PC-3 (cell line): ENCODE measurements at places on chromosomes 11 and 22. TPM values are rescaled to one million over a fixed set of nuclear protein-coding genes. Genes with fewer than 3 reads are reported as not detected.
A peak's percentile ranks its signal among the peaks of the same experiment; 100 is the strongest.

DNA sequence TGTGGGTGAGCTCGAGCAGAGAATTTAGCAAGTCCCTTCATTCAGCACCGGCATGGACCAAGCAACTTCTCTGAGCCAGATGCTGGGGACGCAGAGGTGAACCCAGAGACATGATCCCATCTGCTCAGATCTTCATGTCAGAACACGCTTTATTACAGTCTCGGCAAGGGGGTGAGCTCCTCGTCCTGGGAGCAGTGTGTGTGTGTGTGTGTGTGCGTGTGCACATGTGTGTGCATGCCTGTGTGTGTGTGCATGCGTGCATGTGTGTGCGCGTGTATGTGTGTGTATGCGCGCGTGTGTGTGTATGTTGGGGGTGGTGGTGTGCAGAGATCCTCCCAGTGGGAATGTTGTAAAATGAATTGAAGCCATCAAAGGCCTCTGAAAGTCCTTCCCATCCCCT is 9.8 kb downstream of the MIAT start:
- DNase-seq: no peak

DNA sequence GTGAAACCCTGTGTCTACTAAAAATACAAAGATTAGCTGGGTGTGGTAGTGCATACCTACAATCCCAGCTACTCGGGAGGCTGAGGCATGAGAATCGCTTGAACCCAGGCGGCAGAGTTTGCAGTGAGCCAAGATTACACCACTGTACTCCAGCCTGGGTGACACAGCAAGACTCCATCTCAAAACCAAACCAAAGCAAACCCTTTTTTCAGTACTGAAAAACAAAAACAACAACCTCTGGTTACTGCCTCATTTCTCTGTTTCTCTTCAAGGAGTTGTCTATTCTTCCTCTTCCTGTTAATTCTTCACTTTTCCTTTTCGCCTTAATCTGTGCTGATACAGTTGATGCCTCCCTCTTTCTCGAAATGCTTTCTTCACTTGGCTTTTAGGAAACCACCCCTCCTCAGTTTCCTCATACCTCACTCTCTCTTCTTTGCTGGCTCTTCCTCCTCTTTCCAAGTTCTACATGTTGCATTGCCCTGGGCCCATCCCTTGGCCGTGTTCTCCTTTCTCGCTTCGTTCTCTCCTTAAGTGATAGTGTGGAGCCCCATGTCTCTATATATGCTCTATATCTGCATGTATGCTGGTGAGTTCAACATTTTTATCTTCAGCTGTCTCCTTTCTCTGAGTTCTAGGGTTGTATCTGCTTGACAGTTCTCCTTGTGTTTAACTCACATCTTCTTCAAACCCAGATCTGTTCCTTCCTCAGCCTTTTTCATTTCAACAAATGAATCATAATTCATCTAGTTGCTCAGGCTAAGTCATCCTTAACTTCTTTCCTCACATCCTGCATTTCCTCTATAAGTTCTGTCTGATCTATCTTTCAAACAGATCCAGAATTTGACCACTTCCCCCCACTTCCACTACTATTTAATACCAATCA is 37.1 kb downstream of the NUCB2 start:
- DNase-seq: no peak

- no peak for DNase-seq
Observed at GRCh38 chr11:120122924-120123683, 14.8 kb downstream of the TRIM29 start.

- DNase-seq: no peak
Observed at GRCh38 chr11:25272214-25272613, 775.4 kb downstream of the LUZP2 start.

GRCh38 chr22:29702000-29702930 is 17.5 kb upstream of the CABP7 start:
- DNase-seq: peak; percentile 51

GRCh38 chr22:37672206-37672919 is 3.1 kb upstream of the LGALS1 start:
- no peak for DNase-seq

DNA sequence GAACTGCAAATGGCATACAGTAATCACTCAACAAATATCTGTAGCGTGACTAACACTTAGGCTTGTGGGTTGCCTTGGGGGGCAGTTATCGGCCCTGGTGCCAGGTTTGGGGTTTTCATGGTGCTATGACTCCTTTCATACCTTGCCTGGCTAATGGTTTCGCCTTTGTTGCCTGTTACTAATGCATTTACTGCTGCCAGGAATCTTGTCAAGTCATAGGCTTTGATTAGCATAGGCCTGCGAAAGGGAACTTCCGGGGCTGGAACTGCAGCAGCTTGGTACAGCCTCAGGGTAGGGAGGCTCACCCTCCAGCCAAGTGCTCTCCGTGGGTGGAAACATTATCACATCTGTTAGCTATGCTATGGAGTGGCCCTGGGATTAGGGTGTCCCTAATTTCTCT is 13.2 kb downstream of the SLC25A18 start:
- DNase-seq: peak; percentile 87

GRCh38 chr22:49951986-49952896 is 8.3 kb upstream of the PIM3 start:
- peak; percentile 36 for DNase-seq

DNA sequence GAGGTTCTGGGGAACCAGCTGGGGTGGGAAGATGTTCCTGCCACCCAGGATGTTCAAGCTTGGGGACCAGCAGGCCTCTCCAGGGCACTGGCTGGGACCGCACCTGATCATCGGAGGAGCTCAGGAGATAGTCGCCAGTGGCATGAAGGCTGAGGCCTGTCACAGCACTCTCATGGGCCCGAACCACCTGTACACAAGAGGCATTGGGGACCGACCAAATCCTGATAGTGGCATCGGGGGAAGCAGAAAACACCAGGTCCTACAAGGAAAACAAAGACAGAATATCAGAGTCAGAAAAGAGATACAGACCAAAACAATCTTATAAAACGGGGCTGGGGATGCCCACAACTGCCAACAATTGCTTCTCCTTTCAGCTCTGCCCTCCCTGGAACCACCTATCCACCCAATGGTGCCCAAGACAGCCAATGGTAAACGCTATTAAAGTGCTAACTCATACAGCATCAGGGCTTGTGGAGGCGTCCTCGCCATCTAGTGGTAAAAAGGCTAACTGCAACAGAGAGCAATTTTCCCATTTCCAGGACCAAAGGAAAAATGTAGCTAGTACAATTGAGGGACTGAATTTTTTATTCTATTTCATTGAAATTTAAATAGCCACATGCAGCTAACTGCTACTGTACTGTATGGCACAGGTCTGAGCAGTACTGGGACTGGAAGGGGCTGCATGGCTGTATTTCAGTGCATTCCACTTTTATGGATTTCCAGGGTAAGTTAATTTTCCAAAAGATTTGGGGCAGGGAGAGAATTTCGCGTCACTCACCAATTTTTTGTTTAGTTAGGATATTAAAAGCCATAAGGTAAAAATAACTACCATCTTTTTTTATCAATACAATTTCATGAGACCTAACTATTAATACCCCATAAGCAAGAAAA is 7.1 kb downstream of the PRPF19 start:
- DNase-seq: peak; percentile 89

DNA sequence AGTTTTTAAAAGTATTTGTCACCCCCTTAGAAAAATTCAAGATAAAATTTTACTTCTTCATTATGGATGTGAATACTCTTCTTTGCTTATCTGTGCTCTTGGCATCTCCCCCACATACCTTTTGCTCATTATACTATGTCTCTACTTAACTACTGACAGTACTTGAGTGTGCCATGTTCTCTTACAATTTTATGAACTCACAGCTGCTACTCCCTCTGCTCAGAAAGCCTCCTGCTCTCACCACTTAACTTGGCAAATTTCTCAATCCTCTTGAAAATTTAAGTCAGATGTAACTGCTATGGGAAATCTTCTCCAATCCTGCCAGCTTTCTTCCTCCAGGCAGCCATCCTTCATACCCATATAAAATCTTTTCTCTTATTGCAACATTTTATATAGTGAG is 163.4 kb downstream of the CNTN5 start:
- no peak for DNase-seq

DNA sequence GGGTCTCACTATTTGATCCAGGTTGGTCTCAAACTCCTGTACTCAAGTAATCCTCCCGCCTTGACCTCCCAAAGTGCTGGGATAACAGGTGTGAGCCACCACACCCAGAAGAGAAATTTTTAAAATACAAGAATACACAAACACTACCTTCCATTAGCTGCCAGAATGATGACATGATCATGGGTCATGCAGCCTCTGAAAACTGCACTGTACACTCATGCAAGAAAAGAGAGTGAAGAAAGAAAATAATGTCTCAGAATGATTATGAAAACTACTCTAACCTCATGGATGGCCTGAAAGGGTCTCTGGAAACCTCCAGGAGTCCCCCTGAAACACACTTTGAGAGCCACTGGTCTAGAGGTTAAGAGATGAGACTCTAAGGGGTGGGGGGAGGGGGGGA is 18.8 kb downstream of the VPS37C start:
- DNase-seq: peak; percentile 58

- DNase-seq: no peak
Observed at GRCh38 chr11:115996125-115996807, 492.1 kb upstream of the CADM1 start.

- DNase-seq: no peak
Observed at GRCh38 chr11:33646629-33647028, 54.0 kb downstream of the C11orf91 start.

DNA sequence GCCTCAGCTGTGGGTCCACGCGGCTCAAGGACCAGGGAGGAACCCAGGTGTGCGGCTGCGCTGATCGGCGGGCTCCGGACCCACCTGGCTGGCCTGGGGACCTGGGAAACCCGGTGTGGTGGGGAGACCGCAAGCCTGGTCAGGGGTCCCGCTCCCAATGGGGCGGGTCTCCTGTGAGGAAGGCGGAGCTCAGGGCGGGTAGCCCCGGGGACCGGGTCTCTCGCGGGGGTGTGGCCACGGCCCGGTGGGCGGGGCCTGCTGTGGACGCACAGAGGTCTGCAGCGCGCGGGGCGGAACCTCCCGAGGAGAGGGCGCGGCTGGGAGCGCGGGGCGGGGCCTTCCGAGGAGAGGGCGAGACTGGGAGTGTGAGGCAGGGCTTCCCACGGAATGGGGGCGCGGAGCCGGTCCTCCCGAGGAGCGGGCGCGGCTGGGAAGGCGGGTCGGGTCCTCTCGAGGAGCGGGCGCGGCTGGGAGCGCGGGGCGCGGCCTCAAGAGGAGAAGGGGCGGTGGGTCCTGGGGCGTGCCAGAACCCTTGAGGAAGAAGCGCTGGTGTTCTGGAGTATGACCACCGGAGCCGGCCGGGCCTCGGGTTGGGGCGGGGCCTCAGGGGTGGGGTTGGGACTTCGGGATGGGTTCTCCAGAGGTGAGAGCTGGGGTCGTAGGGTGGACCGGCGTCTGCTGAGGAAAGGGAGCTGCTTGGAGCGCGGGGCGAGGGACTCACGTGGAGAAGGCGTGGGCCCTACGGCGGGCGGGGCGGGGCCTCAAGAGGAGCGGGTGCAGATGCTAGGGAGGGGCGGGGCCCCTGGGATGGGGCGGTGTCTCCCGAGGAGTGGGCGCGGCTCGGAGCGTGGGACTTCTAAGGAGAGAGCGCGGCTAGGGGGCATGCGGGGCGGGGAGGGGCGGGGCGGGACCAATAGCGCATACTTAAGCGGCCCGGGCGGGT is 20.8 kb downstream of the DGCR6L start:
- peak; percentile 78 for DNase-seq

GRCh38 chr11:15955595-15955994 is 400.8 kb downstream of the SOX6 start:
- DNase-seq: no peak

DNA sequence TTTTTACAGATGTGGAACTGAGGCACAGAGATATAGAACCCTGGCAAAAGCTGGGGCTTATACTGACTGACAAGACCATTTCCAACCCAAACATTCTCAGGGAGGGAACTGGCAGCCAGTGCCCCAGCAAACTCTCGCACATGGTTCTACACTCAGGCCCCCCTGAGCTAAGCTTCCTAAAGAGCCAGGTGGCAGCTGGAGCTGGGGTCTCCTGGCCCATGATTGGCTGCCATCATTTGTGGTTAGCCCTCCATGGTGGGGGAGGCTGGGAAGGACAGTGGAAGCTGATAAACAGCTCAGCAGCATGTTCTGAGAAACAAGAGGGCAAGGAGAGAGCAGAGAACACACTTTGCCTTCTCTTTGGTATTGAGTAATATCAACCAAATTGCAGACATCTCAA is at the start of gene RAG1:
Gene RAG1 (plus strand): TSS at position 314 of the 400 bp plus-strand sequence. CDS start 5,298 bp downstream, outside the sequence.
- DNase-seq: no peak

GRCh38 chr11:61713906-61714305 is 33.7 kb downstream of the DAGLA start:
- DNase-seq: no peak

DNA sequence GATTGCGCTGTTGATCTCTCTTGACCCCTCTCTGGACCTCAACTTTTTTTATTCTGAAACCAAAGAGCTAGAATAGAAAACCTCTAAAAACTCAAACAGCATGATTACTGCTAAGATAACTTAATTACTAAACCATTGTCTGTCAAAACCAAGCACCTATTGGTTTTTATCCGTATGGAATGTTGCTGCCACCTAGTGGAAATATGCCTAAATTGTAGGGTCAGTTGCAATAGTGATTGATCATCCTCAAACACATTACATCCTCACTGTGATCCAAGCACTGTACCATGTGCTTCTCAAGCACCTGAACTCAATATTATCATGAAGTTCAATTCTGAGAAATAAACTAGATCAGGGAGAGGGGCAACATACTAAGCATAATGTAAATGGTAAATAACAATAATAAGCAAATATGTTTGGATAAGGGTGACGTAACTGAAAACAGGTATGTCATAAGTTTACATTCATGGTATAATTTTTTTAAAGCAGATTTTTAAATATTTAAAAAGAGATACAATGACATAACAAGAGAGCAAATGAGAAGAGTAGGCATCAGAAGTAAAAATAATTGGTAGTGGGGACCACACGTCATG is 3.8 kb upstream of the OR5A2 start:
- DNase-seq: peak; percentile 86

DNA sequence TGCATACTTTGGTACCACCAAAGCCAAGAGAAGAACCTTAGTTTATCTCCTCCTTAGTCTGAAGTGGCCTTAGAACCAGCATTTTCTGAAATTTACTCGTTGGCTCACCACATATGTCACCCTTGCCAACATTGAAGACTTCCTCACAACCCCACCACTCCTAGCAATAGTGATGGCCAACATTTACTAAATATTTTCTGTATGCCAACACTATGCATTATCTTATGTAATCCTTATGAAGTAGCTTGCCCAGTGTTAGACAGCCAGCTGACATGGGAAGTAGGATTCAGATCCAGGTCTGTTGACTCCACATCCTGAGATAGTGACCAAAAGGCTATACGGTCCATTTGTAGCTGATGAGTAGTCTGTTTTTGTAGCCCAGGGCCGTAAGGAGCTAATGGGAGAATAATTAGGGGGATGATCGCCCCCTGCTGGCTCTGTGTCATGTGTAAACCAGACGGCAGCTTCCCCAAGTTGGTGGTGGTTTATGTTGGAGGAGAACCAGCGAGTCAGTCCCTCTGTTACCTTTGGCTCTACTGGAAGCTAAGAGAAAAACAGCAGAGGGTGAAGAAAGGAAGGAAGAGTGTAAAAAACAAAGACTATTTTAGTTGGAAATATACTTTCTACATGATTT is 120.5 kb upstream of the RASSF10 start:
- peak; percentile 82 for DNase-seq

DNA sequence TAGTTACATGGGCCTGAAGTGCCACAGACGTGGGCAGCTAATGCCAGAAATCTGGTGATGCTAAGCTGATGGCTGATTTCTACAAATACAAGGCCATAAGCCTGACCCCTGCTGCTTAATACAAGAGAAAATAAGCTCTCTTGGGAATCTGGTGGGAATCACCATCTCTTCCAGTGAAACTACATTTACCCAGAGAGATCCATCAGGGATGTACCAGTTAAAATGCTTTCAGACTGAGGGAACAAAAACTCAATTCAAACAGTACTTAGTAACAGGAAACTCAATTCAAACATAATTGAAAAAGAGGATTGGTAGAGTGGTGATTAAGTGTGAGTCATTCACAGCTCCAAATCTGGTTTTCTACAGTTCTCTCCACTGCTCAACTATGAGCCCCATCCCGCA is 1.7 kb upstream of the CAVIN3 start:
- DNase-seq: peak; percentile 37

Gene FAM181B
- 0.23 TPM in 1 of 2 replicates, not detected in the other for total RNA-seq
